Karpas-422 (cell line): ENCODE measurements at places on chromosomes 11 and 22.
A peak's percentile ranks its signal among the peaks of the same experiment; 100 is the strongest.

DNA sequence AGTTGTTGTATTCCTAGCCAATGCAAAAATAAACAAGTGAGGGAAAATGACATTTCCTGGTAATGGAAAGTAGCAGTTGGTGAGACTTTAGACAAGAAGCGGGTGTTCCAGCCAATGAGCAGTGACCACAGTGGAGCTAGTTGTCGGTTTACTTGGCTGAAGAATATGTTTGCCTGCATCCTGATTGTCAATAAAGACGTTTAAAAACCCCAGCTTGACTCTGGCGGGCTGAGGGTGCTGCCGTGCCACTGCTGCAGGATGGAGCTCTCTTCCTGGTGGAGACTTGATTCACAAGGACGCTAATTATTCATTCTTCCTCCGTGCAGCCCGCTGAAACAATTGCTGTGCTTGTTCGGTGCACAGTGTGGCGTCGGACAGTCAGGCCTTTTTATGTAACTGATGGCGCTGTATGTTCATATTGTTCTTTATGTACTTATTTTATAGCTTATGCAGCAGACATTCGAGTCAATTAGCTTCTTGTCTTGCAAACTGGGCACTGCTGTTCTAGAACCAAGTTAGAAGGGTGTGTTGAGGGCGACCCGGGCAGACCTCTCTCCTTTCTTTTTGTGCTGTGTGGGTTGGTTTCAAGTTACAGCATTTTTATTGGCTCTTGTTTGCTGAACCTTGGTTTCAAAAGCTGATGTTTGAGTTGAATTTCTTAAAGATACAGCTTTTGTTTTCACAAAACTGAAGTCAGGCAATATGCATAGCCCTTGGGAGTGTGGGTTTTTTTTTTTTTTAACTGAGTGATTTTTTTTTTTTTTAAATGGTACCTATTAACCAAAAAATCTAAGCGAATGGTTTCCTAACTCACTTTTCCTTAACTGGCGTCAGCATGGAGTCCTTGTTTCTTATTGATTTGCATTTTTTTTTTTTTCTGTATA is 153.9 kb downstream of the TEAD1 start:
- no peak for DNase-seq

- DNase-seq, result peak; percentile 90
These were observed 8.2 kb upstream of the CCDC88B start for GRCh38 chr11:64331569-64332371.

GRCh38 chr11:88484873-88485621 is 147.5 kb upstream of the CTSC start:
- DNase-seq, result peak; percentile 94

DNA sequence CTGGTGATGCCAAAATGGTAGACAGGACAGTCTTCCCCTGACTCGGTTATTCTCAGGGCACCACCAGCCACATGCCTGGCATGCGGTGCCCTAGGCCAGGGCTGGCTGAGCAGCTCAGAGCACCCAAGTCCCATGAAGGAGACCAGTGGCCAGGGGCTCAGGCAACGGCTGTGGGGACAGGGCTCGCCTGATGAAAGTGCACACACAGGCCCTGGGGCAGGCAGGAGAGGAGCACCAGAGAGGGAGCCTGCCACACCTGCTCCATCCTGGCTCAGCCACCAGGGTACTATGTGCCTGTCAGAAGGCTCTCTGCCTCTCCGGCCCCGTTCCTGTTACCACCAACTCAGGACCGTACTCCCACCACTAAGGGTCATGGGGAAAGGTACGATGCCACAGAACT is 12.1 kb downstream of the ELFN2 start:
- no peak for DNase-seq

DNA sequence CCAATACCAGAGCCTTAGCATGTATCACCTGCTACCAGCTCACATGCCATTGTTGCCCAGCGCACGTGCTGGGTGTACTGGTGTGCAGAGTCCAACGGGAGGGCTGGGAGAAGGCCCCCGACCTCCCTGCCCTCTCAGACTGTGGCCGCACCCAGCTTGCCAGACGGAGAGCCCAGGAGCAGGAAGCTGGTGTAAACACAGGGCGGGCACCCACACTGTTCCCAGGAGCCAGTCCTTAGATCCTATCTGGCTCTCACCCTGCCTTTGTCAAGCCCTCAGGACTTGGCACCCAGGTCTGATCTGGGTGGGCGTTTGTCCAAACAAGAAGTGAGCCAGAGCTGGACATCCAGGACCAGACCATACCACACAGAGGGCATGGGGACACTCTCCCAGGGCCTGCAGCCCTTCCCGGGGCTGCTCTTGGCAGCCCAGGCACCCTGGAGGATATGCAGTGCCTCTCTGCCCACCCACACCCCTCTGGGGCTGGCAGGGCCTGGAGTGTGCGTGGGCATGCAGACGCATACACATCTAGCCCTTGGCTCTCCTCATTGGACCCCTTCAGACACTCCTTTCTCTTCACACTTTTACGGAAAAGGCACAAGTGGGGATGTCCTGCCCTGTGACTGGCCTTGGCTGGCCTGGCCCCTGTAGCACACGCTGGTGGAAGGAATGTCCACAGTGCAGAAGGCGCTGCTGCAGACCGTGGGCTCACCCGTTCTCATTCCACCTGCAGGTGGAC is 19.9 kb upstream of the CLDN5 start:
- no peak for DNase-seq

GRCh38 chr11:133952199-133953190 is 4.3 kb downstream of the IGSF9B start:
- DNase-seq, result no peak
